ENCODE measurements at places on chromosomes 6 and 20.

DNA sequence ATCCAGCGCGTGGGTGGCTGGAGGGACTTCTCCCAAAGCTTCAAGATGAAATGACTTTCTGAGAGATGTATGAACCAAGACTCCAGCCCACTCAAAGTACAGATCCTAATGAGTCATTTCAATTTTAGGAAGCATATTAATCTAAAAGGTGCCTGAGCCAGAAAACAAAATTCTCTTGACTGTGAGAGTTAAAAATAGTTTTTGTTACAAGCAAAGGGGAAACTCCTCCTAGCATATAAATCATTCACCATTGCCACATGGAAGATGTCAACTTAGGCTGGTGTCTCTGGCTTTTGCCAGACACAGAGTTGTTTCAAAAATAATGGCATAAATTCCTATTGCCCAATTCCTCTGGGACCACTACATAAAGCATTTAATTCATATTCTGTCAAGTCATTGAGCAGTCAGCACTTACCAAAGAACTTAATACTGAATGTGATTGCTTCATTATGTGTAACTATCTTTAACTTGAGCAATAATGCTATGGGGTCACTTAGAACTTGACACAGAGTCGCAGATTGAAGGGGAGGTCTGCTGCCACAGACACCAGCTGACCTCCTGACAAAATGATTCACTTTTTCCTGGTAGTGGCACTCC is 280.6 kb downstream of the SLC35F1 start:
- no peak for DNase-seq

DNA sequence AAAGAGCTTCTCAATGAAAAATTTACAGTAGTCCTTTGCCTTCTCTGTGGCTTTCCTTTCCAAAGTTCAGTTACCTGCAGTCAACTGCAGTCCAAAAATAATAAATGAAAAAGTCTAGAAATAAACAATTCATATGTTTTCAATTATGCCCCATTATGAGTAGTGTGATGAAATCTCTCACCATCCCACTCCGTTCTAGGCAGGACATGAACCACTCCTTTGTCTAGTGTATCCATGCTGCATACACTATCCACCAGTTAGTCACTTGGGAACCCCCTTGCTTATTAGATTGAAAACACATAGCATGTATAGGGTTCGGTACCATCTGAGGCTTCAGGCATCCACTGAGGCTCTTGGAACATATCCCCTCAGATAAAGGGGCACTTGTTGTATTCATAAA is 80.6 kb upstream of the EYA4 start:
- DNase-seq, result no peak

DNA sequence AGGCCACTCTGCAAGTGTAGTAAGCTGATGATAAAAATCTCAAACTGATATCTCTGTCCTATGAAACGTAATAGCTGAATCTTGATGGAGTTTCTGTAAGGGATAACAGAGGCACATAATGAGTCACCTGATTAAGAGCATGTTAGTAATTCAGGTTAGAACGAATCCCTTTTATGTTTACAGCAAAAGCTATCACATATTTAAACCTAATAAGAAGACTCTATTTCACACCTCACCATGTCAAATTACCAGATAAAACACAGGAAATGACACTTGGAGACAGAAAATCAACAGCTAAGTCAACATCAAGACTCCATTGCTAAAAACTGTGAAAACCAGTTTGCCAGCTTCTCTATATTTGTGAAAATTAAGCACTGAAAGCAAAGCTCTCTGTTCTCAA is 11.8 kb downstream of the CST7 start:
- DNase-seq, result no peak

DNA sequence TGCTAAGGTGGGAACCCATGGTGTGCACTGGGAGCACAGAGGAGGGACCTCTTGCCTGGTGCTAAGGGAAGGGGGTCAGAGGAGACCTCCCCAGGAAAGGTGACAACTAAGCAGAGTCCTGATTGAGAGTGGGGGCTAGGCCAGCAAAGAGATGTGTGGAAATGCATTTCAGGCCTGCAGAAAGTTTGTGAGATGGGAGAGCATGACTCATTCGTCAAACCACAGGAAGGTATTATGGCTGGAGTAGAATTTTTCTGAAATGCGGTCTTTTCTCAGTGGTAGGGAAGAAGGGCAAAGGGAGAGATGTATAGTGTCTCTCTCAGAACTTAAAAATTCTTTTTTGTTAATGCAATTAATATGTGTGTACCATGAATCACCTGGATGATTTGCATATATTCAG is 23.6 kb upstream of the EDN1 start:
- no peak for DNase-seq

DNA sequence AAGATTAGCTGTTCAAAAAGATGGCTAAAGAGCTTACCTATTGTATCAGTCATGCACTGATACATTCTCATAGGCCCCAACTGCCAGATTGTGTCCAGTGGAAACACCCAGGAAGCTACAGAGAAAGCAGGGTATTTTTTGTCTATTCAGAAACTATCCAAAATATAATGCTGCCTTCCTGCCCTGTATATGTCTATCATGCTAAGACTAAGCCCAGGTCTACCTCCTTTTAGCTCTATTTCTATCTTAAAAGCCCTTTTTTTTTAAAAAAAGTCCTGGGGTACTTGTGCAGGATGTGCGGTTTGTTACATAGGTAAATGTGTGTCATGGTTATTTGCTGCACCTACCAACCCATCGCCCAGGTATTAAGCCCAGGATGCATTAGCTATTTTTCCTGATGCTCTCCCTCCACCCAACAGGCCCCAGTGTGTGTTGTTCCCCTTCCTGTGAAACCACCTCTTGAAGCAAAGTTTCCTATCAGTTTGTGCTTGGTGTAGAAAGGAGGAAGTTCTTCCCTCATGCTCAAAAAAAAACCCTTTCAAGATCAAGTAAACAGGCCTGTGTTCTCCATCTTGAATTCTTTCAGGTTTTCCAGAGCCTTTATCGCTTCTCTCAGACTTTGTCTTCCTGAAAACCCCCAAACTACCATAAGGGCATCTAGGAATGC is 514 bp downstream of the DEFB129 start:
- no peak for DNase-seq
